Body of pancreas (tissue), 4 donors: ENCODE measurements at places on chromosomes 7 and 10. TPM values are rescaled to one million over a fixed set of nuclear protein-coding genes. Genes with fewer than 3 reads are reported as not detected.
A peak's percentile ranks its signal among the peaks of the same experiment; 100 is the strongest.

GIMAP6 gene
- 8.6 TPM for total RNA-seq

TRIM73 gene
- total RNA-seq, result 1.8 TPM

NUDCD3 gene
- total RNA-seq, result 20.4 TPM

GRCh38 chr10:48944171-48944570 lies 4.5 kb upstream of the LRRC18 start:
- DNase-seq, result no peak

GRCh38 chr10:77629775-77630506 lies 7.7 kb downstream of the KCNMA1 start:
- DNase-seq, result no peak

TMEM176B gene
- 36.3 TPM for total RNA-seq

PPP1R17 gene
- total RNA-seq, result not detected

CCL26 gene
- not detected for total RNA-seq

DNA sequence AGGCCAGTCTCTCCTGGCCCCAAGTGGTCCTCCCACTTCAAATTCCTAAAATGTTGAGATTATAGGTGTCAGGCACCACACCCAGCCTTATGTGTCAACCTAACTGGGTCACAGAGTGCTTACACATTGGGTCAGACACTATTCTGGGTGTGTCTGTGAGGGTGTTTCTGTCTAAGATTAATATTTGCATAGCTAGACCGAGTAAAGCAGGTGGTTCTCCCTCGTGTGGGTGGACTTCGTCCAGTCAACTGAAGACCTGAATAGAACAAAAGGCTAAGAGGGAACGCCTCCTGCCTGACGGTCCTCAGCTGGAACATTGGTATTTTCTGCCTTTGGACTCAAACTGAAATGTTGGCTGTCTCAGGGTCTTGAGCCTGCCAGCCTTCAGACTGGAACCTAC lies 11.5 kb downstream of the PPIF start:
- peak; percentile 71 for DNase-seq

DNA2 gene
- 0.66 TPM for total RNA-seq

SCRN1 gene
- 20.4 TPM for total RNA-seq

TCAF2 gene
- total RNA-seq, result 0.66 TPM
